ENCODE measurements at places on chromosomes 12 and 14.

- no peak for DNase-seq
These were observed 24.9 kb downstream of the NUDT4 start for GRCh38 chr12:93402333-93403311.

GRCh38 chr12:19665121-19665900, 226.0 kb downstream of the AEBP2 start:
- DNase-seq, result no peak

DNA sequence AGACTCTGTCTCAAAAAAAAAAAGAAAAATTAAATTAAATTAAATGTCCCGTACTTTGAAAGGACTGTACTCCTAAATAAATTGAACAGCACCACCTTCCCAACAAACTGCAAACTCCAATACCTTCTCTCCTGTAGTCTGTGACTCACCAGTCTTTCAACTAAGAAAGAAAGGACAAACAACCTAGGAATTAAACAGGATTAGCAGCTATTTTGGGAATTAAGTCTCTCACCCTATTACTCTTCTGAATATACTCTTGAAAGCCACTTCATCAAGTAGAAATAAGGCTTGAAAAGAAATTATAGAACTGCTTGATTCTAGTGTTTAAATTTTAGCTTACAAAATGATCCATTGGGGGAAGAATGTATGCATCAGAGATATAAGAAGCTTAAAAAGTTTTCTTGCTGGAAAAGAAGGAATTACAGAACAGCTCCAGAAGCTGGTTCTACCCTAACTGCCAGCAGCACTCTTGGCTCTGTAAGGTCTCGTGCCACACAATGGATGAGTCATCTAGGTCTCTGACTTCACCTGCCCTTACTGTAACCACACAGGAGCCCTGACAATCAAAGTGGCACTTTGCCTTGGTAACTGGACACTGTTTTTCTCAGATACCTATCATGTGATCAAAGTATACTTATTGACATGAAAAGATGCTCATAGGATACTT, 57.0 kb upstream of the CERS5 start:
- DNase-seq, result no peak

DNA sequence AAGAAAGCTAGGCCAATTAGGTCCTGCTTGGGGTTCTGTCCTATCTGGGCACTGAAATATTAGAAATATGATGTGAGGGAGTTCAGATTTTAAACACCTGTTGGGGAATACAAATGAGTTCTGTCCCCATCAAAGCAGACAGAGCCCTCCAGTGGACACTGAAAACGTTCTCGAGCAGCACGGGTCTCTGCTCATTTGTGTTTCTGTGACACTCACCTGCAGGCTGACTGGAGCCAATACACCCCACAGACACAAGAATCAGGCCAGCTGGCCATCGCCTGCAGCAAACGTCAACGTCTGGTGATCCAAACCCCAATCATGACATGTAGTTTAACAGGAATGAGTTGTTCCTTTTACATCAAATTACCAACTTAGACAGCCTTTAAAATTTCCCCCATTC, 493.4 kb upstream of the TMEM132C start:
- DNase-seq, result no peak

- DNase-seq, result no peak
These were observed 42.0 kb upstream of the ETV6 start for GRCh38 chr12:11607313-11608081.

DNA sequence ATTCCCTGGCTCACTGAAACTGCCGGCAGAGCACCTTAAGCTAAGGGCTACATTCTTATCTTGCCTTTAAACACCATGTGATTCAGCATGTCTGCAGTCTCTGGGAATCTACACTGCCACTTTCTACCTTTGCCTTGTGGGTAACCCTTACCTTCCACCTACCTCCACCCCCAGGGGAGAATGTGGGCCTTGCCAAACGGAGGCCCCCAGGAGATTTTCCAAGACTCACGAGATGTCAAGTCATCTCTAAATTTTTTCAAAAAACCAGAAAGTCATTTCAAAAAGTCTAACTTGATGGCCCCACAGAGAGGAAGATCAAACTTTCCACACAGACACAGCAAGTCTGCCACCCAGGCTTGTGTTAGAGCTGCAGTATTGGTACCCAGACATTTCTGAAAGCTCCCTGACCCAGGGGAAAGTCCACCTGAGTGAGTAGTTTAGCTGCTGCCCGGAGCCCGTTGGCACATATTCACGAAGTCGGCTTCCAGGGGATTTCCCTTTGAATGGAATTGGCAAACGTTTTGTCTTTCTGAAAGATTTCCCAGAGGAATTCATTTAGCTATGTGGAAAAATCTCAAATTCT, 4.7 kb upstream of the PSMA6 start:
- no peak for DNase-seq

DNA sequence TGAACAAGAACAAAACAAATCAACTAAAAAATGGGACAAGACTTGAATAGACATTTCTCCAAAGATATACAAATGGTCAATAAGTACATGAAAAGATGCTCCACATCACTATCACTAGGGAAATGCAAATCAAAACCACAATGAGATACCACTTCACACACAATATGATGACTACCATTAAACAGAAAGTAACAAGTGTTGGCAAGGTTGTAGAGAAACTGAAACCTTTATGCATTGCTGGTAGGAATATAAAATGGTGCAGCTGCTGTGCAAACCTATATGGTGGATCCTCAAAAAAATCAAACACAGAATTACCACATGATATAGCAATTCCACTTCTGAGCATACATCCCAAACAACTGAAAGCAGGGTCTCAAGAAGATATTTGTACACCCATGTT, 5.2 kb downstream of the SMAGP start:
- DNase-seq, result no peak

DNA sequence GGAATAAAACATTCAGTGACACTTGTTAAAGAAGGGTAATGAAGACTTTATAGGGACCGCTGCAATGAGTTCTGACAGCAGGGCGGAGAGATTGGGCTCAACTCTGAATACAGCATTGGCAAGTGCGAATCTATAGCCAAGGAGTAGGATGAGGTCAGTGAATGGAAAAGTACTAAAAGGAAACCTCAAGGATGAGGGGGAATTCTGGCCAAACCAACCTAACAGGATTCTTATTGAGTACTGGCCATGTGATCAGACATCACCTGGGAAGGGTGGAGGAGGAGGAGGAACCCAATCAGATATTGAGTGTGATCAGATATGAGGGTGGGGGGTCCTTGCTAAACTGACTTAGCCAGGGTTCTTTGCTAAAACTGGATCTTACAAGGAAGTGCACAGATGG, 31.0 kb downstream of the DRAM1 start:
- DNase-seq, result no peak

DNA sequence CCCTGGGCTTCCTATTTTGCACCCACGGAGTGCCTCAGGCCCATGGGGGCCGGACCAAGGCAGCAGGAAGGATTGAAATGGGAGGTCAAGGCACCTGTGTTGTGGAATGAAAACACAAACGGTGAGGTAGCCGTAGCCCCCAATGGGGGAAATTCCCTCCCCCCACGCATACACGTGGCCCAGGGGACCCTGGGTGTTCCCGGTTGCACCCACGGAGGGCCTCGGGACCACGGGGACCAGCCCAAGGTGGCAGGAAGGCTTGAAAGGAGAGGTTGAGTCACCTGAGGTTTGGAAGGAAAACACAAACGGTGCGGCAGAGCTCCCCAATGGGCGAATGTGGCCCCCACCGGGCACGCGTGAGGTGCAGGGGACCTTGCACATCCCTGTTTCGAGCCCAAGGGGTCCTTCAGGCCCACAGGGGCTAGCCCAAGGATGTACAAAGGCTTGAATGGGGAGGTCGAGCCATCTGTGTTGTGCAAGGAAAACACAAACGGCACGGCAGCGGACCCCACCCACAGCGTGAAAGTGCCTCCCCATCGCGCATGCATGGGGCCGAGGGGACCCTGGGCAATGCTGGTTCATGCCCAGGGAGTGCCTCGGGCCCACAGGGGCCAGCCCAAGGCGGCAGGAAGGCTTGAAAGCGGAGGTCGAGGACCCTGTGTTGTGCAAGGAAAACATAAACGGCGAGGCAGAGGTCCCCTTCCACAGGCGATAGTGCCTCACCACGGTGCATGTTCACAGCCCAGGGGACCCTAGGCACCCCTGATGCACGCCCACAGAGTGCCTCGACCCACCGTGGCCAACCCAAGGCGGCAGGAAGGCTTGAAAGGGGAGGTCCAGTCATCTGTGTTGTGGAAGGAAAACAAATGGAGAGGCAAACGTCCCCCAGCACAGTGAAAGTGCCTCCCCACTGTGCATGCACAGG, 376.7 kb downstream of the ALG10 start:
- DNase-seq, result no peak

- DNase-seq, result no peak
These were observed 781.4 kb downstream of the NRXN3 start for GRCh38 chr14:78951602-78952001.

All from brain pericyte (primary cell).